Stimulated activated CD4-positive, alpha-beta T cell treated with anti-CD3 and anti-CD28 coated beads, Interleukin-15, amount 100 ng/mL, for 1 hour (primary cell): ENCODE measurements at places on chromosomes 5 and 9.

- DNase-seq: no peak
These were observed 99.4 kb downstream of the DRD1 start for GRCh38 chr5:175344331-175345195.

- no peak for DNase-seq
These were observed 166.4 kb downstream of the TLE1 start for GRCh38 chr9:81522716-81523551.

- no peak for DNase-seq
These were observed 41.7 kb downstream of the ACTL7B start for GRCh38 chr9:108813951-108814601.

- DNase-seq: no peak
These were observed 30.9 kb downstream of the SARDH start for GRCh38 chr9:133707065-133707762.

- no peak for DNase-seq
These were observed 131.0 kb upstream of the SPRY4 start for GRCh38 chr5:142455856-142456255.

DNA sequence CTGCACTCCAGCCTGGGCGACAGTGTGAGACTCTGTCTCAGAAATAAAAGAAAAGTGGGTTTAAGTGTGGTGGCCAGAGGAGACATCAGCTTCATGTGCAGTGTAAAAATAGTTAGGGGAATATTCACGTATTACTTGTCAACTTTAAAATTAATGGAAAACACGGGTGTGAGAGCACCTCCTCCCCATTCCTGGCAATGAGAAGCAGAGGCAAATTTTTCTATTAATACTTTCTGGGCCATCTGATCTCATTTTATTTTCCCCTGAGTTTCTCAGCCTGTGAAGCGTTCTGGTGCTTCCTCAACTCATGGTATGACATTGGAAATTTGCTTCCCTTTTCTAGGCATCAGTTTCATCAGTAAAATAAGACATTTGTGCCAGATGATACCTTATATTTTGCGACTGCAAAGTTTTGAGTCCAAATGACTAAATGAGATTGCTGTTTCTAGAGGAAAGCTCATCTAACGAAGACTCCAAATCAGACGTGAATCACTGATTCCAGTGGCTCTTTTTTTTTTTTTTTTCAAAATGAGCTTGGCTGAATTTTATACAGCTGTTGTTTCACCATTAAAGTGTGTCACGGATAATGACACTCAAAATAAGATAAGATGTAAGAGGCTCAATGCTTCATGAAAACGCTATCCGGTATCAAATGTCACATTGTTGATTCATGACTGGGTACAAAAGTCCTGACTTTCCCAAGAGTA is 104.6 kb downstream of the MSX2 start:
- no peak for DNase-seq

GRCh38 chr5:108884736-108885135 is 137.0 kb downstream of the FER start:
- no peak for DNase-seq

DNA sequence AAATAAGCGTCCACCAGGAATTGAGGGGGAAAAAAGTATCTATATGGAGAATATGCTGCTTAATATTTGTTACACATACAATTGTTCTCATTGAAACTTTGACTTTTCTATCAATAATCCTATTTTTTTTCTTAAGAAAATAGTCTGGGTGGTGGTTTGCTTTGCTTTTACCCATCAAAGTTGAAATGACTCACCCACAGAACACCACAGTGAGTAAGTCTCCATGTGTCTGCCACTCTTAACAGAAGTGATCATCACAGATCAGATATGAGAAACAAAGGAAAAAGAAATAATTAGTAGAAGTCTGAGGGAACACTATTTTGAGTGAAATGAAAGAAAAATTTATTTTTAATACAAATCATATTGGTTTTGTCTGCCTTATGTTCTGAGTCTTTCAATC is 742.8 kb downstream of the CDH9 start:
- no peak for DNase-seq

DNA sequence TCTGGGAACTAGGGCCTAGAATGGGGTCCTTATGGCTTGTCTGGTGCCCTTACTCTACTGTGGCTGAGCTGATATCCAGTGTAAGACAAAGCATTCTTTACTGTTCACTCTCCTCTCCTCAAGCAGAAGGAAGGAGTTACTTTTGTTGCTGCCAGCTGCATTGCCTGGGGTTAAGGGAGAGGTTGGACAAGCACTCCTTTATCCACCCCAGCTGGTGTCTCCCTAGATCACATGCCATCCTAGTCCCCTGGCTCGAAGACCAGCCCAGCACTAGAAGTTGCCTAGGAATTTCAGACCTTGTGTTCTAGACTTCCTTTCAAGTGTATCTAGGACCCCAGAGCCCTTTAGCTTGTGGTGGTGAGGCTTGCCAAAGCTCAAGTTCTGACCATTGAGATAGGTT is 1051.5 kb upstream of the C9orf72 start:
- DNase-seq: no peak

GRCh38 chr9:74951107-74951720 is 1.5 kb downstream of the C9orf40 start:
- no peak for DNase-seq

- no peak for DNase-seq
These were observed 29.7 kb upstream of the FCN1 start for GRCh38 chr9:134947265-134947955.

- no peak for DNase-seq
These were observed 1793.8 kb upstream of the WWC1 start for GRCh38 chr5:166497496-166498104.

GRCh38 chr5:106376522-106376921 is 1294.2 kb downstream of the EFNA5 start:
- DNase-seq: no peak

- DNase-seq: no peak
These were observed 204.4 kb downstream of the TRIO start for GRCh38 chr5:14347522-14347921.

GRCh38 chr9:112377684-112378327 is 2.1 kb upstream of the HSDL2 start:
- no peak for DNase-seq

DNA sequence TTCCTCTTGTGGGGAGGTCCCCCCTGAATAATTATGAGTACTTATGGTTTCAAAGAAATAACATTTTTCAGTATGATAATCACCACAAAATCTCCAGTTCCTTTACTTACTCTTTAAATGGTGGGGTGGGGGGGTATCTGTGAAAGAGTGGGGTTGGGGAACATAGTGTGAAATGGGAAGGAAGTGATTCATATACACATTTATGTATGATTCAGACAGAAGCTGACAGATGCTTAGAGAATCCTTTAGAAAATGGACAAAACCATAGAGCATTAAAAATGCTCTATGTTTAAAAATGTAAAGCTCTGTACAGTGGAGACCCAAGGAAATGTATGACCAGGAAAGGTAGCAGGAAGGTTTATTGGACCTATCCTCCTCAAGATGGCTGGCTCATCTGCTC is 267.5 kb upstream of the GRIA1 start:
- DNase-seq: no peak

DNA sequence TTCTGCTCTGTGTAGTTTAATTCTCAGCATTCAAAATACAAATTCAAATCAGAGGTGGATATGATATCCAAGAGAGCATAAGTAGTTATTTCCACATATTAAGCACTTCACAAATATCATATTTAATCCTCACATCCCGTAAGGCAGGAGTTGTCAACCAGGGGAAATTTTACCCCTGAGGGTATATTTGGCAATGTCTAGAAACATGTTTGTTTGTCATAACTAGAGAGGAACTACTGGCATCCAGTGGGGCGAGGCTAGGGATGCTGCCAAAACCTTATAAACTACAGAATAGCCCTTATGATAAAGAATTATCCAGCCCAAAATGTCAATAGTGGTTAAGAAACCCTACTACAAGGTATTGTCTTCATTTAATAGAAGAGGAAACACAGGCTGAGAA is 619.4 kb downstream of the SLCO4C1 start:
- DNase-seq: no peak
